NCI-H187 treated with DMSO at 0.1 percent for 48 hours (cell line): ENCODE measurements at places on chromosomes 11 and 22.

- no peak for DNase-seq
Measured at GRCh38 chr22:20143883-20144665, 6.8 kb downstream of the CCDC188 start.

DNA sequence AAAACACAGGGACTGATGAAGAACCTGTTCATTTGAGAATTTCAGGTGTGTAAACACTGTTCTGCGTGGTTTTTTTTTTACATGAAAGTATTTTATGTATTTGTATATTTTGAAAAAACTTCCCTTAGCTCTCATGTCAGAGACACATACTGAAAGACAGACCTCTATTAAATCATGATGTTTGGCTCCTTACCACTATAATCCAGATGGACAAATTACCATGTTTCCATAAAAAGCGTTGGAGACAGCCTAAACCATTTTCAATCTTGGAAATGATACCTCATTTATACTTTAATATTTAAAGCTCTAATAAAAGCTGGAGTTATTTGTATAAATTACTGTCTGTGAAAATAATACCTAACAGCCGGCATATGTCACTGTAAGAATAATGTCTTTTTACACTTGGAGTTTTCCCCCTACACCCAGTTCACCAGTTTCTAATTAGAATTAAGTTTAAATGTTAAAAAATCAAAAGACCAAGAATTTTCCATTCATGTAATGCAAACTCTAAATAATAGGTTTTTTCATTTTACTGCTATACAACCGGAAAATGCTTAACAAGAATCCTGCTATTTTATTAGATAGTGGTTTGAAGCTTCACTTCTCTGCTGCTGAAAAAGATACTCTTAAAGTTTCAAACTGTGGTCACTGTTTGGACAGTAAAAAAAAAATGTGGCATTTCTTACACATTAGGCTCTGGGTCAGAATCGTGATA is 30.8 kb downstream of the APLP2 start:
- DNase-seq: no peak

DNA sequence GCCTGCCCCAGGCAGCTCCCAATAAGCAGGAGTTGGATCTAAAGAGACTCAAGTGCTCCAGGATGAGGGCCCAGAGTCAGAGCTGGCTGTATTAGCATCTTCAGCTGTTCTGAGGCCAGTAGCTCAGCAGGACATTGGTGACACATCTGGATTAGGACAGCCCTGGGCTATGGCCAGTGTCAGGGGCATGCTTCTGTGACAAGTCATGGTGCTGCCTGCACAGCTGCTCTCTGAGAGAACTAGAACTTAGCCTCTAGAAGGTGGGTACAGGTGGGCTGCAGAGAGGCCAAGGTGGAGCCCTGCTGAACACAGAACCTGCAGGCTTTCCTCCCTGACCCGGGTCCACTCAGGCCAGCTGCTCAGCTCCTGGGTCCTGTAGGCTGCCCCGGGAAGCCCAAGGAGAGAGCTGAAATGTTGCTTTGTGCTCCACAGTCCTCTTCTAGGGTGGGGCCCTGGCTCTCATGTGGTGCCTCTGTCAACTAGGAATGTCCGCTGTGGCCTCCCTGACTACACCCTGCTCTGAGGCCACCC is 426.9 kb downstream of the SOX6 start:
- DNase-seq: no peak

GRCh38 chr11:8389029-8389996 is 125.6 kb upstream of the LMO1 start:
- DNase-seq: no peak

GRCh38 chr22:31897842-31898805 is 46.2 kb upstream of the YWHAH start:
- DNase-seq: no peak

DNA sequence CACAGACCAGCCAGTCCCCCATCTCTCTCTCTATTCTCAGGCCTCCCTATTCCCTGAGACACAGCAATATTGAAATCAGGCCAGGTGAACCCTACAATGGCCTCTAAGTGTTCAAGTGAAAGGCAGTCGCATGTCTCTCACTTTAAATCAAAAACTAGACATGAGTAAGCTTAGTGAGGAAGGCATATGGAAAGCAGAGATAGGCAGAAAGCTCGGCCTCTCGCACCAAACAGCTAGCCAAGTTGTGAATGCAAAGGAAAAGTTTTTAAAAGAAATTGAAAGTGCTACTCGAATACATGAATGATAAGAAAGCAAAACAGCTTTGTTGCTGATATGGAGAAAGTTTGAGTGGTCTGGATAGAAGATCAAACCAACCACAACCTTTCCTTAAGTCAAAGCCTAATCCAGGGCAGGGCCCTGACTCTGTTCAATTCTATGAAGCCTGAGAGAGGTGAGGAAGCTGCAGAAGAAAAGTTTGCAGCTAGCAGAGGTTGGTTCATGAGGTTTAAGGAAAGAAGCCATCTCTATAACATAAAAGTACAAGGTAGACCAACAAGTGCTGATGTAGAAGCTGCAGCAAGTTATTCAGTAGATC is 19.8 kb upstream of the MPZL2 start:
- no peak for DNase-seq

GRCh38 chr11:128928400-128928799 is 14.3 kb downstream of the TP53AIP1 start:
- no peak for DNase-seq

DNA sequence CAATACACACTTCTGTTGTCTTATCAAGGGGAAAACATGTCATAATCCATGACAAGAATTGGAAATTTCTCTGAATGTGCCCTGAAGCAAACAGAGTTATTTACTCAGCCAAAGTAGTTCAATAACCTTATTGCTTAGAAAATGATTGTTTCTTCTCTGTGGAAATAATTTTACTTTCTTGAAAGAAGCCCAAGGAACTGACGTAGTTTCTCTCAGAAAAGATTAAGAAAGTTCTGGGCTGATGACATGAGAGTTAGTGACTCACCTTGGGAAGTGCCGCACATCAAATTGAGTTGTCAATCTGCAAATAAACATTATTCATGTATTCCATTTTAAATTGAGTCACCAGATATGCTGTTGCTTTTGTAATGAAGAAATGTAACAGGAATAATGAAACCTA is 418.6 kb upstream of the LRRC4C start:
- DNase-seq: no peak

- DNase-seq: no peak
Measured at GRCh38 chr11:60717956-60718355, 6.6 kb upstream of the MS4A18 start.

DNA sequence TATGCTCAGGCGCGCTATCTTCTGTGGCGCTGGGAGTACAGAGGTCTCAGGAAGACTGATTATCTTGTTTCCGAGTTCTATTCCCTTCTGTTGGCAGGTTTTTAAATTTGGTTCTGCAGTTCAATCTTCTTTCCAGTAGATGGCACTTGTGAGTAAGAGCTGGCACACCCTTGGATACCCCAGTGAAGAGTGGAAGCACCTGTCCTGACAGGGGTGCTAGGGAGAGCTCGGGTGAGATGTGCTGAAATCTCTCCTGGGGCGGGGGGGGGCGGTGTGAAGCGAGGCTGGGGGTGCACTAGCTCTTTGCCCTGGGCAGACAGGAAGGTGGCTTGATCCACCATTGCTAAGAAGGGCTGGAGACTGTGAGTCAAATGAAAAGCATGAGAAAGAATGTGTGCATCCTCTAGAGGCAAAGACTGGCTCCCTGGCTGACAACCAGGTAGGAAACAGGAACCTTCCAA is 679.9 kb upstream of the CCDC179 start:
- peak; percentile 41 for DNase-seq

DNA sequence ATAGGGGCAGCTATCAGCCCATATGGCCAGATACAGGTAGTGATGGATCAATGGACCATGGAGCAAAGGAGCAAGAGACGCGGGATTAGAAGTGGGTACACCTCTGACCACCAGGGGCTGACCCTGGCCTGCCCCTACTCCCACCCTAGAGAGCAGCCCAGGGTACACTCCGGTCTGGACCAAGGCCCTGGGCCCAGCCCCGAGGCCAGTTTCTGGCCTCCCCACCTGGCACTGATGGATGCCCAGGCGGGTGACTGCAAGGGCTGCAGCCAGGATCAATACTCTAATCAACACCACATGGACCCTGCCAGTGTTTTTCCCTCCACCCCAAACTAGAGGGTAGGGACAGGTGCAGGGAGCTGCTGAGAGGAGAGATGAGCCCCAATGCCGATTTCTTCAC is 74.1 kb upstream of the NECTIN1 start:
- DNase-seq: no peak

DNA sequence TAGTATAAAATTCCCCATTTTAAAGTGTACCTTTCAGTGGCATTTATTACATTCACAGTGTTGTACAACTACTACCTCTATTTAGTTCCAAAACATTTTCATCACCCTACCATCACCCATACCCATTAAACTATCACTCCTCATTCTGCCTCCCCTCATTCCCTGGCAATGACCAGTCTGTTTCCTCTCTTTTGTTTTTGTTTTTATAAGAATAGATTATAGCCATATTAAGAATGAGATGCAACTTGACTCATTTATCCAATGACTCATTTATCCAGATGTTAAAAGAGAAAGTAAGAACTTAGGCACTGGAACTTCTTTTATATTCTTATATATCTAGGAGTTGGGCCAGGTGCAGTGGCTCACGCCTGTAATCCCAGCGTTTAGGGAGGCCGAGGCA is 156.3 kb downstream of the FAT3 start:
- DNase-seq: no peak
